ENCODE measurements at places on chromosomes 11 and 22. TPM values are rescaled to one million over a fixed set of nuclear protein-coding genes. Genes with fewer than 3 reads are reported as not detected.

DNA sequence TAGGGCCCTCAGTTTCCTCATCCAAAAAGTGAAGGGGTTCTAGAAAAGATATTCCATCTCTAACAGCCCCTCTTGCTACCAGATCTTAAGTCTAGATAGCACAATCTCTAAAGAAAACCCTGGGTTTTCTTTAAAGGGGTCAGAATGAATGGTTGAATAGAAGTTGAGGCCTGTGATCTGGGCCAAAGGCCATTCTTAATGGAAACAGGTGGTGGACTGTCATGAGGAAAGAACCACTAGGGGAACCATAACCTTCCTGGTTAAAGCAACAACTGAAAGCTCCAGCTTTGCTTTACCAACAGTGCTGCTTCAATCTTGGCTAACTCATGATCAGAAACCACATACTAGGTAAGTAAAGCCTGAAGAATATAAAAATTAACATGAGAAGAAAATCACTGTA lies 1.8 kb downstream of the CELF1 start:
- H3K4me1 ChIP-seq: peaks cover 54% of the 10 kb centered on the region
- H3K27me3 ChIP-seq: no peaks in the 10 kb centered on the region
- H3K36me3 ChIP-seq: no peaks in the 10 kb centered on the region

DNA sequence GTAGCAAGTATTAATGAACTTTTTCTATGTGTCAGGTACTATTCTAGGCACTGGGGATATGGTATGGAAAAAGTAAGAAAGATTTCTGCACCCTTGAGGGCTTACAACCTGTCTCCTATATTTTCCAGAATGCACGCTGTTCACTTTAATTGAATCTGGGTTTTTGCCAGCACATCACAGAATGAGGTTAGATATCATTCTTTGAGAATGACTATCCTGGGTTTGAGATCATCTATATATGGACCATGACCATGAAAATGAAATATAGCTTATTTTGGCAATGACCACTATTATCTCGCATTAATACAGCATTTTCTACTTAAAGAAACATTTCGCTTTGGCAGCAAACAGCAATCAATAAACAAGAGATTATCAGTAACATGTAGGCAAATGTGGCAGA lies 46.9 kb downstream of the C11orf71 start:
- no peak overlapping the region for H3K4me3 ChIP-seq
- H3K36me3 ChIP-seq: no peaks in the 10 kb centered on the region
- no peak overlapping the region for H3K27ac ChIP-seq
- no peaks in the 10 kb centered on the region for H3K4me1 ChIP-seq
- no peak for DNase-seq

GRCh38 chr11:73143126-73143838 lies 1.2 kb upstream of the FCHSD2 start:
- no peak for DNase-seq
- no peaks in the 10 kb centered on the region for H3K36me3 ChIP-seq
- H3K27ac ChIP-seq: peak overlapping the region; percentile 88
- no peaks in the 10 kb centered on the region for H3K27me3 ChIP-seq
- peaks cover 28% of the 10 kb centered on the region for H3K4me1 ChIP-seq
- H3K4me3 ChIP-seq: peak overlapping the region; percentile 85

DNA sequence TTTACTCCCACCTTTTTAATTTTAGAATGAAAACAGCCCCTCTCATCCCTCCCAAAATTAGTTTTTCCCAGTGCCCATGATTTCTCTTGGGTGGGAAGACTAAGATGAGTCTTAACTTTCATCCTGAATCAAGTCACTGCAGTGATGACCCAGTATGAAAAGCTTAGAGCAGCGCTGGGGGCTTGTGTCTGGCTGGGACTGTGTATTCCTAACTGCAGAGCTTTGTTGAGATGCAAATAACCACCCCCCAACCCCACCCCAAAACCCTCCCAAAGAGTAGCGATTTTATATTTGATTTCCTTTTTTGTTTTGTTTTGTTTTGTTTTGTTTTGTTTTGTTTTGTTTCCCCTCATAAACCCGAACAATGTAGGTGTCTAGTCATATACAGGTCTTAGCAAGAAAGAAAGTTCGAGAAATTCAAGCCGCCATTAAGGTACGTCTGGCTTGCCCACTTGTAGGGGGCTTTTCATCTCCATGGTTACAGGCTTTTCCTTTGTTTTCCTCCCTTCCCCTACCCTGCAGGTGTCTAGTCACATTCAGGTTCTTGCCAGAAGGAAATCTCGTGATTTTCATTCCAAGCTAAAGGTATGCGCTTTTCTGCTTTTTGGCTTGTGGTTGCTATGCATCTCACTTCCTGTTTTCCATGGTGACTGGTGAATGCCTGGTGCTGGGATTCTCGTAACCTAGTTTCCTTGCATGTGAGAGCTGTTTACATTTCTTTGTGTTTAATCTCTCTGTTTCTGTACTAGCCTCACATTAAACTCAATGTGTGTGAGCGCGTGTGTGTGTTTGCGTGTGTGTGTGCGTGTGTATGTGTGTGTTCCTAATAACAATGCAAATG lies 144.6 kb upstream of the RASSF10 start:
- H3K36me3 ChIP-seq: no peaks in the 10 kb centered on the region
- no peak for DNase-seq
- no peak overlapping the region for H3K4me3 ChIP-seq
- H3K27me3 ChIP-seq: peaks cover 4% of the 10 kb centered on the region
- H3K4me1 ChIP-seq: no peaks in the 10 kb centered on the region

DNA sequence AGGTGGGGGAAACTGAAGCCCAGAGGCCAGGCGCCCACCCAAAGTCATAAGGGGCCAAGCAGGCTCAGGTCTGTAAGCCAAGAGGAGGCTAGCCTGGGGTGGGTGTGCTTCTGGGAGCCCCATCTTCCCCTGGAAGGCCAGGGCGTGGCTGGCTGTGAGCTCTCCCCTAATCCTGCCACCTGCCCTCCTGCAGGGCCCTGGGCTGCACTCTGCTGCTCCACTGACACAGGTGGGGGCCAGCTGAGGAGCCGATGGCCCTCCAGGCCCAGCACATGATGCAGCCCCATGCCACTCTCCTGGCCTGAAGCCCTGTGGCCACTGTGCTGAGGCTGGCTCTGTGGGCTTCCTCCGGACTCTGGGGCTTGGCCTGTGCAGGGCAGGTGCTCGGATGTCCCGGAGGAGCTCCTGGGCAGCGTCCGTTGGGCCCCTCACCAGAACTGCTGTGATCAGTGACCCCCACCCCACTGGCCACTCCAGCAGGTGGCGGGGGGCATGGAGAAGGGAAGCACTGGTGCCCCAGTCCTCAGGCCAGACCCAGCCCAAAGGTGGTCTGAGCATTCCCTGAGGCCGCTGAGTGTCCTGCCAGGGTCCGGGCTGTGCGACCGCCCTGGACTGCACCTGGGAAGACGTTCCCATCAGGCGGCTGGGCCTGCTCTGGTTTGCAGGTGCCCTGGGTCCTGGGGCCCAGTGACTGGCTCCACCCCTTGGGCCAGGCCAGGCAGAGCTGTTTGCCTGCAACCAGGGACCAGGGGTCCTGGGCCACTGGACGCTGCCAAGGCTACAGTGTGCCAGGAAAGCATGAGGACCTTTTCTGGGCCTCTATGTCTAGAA lies 8.5 kb downstream of the PIM3 start:
- H3K27me3 ChIP-seq: no peaks in the 10 kb centered on the region
- H3K4me3 ChIP-seq: no peak overlapping the region
- DNase-seq: no peak
- peak overlapping the region; percentile 16 for H3K27ac ChIP-seq
- H3K4me1 ChIP-seq: peaks cover 26% of the 10 kb centered on the region

- H3K36me3 ChIP-seq: no peaks in the 10 kb centered on the region
- DNase-seq: no peak
- H3K4me3 ChIP-seq: no peak overlapping the region
- no peaks in the 10 kb centered on the region for H3K27me3 ChIP-seq
- H3K4me1 ChIP-seq: no peaks in the 10 kb centered on the region
These were observed 15.1 kb upstream of the SLC25A18 start for GRCh38 chr22:17548010-17548755.

The SAA2 gene
- total RNA-seq: not detected

The CCDC15 gene
- total RNA-seq: 3.7 TPM

DNA sequence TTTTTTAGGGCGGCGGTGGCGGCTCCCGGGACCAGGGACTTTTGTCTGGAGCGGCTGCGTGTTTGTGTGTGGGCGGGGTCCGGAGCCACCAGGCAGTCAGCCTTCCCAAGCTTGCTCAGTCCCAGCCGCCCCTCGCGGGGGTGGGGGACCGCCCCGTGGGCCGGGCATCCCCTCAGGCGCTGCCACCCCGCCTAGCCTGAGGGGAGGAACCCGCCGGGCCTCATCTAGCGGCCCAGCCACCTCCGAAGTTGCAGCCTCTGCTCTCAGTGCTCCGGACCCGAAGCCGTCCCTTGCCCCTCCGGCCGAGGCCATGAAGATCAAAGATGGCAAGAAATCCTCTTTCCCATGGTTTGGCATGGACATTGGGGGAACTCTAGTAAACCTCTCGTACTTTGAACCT lies 235.2 kb downstream of the OR4C45 start:
- H3K27me3 ChIP-seq: no peaks in the 10 kb centered on the region
- H3K27ac ChIP-seq: no peak overlapping the region
- no peak for DNase-seq

The TSSK2 gene
- not detected for total RNA-seq

DNA sequence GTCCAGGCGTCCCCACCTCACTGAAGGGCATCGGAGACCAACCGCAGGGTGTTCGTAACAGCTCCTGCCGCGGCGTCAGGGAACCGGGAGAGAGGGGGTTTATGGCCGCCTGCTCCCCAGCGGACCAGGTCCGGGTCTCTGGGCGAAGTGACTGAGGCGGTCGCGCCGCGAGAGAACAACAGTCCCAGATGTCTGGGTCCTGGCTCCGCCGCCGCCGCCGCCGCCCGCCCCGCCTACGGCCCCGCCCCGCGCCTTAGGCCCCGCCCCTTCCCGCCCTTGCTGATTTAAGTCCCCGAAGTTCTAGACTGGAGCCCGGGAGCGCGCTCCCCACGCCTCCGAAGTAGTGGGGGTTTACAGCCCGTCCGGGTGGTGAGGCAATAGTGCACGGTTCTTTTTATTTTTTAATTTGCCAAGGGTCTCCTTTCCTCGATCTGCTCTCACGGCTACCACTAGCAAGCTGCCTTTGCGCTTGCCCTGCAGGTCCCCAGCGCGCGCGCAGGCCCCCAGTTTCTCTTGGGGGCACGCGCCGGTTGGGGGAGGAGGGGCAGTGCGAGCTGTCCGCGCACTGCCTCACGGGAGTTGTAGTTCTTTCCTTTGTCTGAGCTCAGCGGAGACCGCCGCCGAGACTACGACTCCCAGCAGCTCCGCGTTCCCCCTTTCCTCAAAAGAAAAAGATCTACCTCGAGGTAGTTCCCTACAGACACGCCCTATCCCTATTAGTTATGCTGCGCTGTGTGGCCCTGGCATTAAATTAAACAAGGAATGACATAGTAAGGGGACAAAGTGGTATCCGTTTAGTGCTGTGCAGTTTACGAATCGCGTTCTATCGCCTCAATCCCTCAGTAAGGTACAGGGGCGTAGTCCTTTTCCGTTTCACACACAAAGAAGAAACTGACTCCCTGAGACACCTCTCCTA lies at the start of gene PGM2L1:
TSS of gene PGM2L1 (minus strand) at position 190 of the 916 bp plus-strand sequence. CDS start 272 bp downstream, outside the sequence.
- DNase-seq: peak; percentile 88
- no peaks in the 10 kb centered on the region for H3K27me3 ChIP-seq
- no peaks in the 10 kb centered on the region for H3K36me3 ChIP-seq
- H3K4me1 ChIP-seq: peaks cover 11% of the 10 kb centered on the region
- peak within 1 kb of the TSS; percentile 91 for H3K4me3 ChIP-seq

- DNase-seq: no peak
- no peak overlapping the region for H3K27ac ChIP-seq
- H3K4me1 ChIP-seq: peaks cover 9% of the 10 kb centered on the region
- no peaks in the 10 kb centered on the region for H3K27me3 ChIP-seq
- H3K4me3 ChIP-seq: no peak overlapping the region
These were observed 8.4 kb upstream of the ST14 start for GRCh38 chr11:130151196-130151595.

DNA sequence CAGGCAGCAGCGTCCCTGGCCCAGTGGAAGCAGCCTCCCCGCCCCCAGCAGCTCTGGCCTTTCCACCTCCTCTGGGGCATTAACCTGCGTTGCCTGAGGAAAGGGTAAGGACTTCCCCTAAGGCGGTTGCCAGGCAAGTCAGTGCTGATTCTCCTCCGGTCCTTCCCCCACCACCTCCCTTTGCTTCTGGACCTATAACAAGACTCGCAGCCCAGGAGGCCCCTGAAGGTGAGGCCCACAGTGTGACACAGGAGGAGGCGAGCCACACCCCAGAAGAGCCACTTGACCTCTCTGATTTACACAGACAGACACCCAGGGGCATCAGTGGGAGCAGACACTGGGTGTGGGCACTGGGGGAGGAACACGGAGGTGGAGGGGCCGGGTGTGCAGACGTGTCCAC lies 35.4 kb downstream of the ASCL2 start:
- H3K4me1 ChIP-seq: no peaks in the 10 kb centered on the region
- no peak for DNase-seq
- no peak overlapping the region for H3K4me3 ChIP-seq
- no peaks in the 10 kb centered on the region for H3K36me3 ChIP-seq
- H3K27ac ChIP-seq: no peak overlapping the region

GRCh38 chr11:60981515-60981914 lies 10.0 kb downstream of the CD6 start:
- H3K27me3 ChIP-seq: no peaks in the 10 kb centered on the region
- H3K4me3 ChIP-seq: peak overlapping the region; percentile 2
- no peak for DNase-seq
- H3K36me3 ChIP-seq: peaks cover 25% of the 10 kb centered on the region
- no peak overlapping the region for H3K27ac ChIP-seq

DNA sequence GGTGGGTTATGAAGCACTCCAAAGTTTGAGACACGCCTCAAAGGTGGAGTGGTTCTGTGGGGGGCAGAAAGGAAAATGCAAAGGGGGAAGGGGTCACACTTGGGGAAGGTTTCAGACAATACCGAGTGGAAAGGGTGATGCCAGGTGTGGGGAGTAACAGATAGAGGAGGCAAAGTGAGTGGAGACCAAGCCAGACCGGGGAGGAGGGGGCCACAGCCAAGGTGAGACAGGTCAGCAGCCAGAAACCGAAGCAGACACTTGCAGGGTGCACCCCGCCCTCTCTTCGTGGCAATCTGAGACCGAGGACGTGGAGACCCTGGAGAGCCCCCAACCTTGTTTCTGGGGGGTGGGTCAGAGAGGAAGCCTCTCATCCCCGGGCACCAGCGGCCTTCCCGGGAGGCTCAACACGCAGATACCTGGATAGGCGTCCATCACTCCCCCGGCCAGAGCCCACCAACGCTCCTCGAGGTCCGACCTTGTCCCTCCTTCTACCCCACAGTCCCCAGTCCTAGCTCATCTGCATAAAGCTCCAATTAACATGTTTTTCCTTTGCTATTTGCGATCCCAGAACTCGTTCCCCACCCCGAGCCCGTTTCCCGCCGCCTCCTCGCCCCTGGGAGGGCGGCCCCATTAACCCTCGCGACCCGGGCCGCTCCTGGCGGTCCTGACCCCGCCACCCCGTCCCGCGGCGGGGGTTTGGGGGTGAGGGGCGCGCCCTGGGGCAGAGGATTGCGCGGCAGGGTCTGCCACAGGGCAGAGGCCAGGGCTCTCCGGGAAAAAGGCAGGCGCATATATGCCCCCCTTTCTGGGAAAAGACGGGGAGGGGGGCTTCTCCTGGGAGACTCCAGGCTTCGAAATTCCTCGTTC lies 21.8 kb downstream of the RTN4RL2 start:
- H3K4me3 ChIP-seq: no peak overlapping the region
- H3K27me3 ChIP-seq: no peaks in the 10 kb centered on the region
- H3K4me1 ChIP-seq: no peaks in the 10 kb centered on the region
- no peak for DNase-seq
